OCI-M1 (cell line): ENCODE measurements at places on chromosomes 13 and 19.

GRCh38 chr13:20106742-20107141 is 54.1 kb downstream of the GJA3 start:
- DNase-seq, result peak; percentile 27

- DNase-seq, result peak; percentile 81
Observed at GRCh38 chr19:42075364-42075615, 676 bp upstream of the ZNF574 start.

DNA sequence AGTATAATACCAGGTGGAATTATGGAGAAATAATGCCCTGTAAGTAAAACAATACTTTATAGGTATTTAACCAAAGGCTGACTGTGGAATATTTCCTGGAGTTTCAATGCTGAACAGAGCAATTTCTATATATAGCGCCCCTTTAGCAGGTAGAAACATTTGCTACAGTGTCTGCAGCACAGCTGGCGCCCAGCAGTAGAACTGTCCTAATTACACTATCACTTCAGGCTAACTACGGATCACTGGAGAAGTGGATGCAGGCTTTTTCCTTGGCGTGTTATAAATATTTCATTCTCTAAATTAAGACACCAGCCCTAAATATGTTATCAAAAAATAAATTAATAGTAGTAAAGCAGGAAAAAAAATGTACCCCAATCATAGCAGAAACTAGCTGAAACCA is 3.1 kb downstream of the SHISA2 start:
- DNase-seq, result no peak

DNA sequence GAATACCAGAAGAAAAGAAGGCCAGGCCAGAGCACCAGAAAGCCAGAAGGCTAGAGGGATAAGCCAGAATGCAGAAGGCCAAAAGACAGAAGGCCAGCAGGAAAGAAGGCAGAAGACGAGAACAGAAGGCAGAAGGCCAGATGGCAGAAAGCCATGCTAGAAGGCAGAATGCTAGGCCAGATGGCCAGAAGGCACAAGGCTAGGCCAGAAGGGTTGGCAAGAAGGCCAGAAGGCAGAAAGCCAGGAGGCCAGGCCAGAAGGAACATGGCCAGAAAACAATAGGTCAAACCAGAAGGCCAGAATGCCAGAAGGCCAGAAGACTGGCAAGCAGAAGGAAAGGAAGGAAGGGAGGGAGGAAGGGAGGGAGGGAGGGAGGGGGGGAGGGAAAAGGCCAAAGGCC is 188.8 kb downstream of the TUBA3C start:
- no peak for DNase-seq

- no peak for DNase-seq
Observed at GRCh38 chr19:42245231-42245630, 2.8 kb upstream of the GSK3A start.

DNA sequence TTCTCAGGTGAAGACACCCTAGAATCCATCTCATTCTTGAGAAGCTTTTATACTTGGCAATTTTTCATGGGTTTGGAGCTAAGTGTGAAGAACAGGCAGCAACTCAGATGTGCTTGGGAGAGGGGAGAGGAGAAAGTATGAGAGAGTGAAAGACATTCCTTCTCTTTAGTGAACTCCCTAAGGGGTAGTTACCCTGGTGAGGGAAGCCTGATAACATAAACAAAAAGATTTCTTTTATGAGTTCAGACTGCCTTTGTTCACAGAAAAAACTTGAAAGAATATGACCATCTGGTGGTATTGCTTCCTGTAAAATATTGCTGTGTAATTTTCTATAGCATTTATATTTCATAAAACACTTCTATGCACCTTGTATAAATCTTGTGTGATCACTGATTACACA is at the start of gene STOML3:
Gene STOML3 (minus strand): TSS at position 139 of the 400 bp plus-strand sequence. CDS start 110 bp downstream, at position 29.
- DNase-seq, result peak; percentile 31

- DNase-seq, result no peak
Observed at GRCh38 chr13:44230736-44231135, 142.9 kb upstream of the SERP2 start.

DNA sequence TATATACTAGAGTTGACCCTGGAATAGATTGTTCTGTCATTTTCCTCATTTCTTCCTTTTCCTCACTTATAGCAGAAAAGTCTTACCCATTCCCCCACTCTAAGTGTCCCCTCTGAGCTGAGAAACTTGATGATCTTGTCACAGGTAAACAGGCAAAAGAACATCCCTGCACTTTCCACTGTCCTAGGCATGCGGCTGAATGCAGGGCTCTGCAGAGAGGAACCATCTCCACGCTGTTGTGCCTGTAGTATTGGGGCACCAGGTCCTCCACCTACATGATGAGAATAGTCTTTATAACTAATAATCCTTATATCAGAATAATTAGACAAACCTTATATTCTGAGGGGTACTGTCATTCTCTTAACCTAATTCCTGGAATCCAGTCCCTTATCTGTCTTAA is 211.3 kb downstream of the RBM26 start:
- no peak for DNase-seq

- no peak for DNase-seq
Observed at GRCh38 chr13:93227280-93227877, 772 bp downstream of the GPC6 start.

- no peak for DNase-seq
Observed at GRCh38 chr19:30076101-30076551, 134.1 kb downstream of the URI1 start.

DNA sequence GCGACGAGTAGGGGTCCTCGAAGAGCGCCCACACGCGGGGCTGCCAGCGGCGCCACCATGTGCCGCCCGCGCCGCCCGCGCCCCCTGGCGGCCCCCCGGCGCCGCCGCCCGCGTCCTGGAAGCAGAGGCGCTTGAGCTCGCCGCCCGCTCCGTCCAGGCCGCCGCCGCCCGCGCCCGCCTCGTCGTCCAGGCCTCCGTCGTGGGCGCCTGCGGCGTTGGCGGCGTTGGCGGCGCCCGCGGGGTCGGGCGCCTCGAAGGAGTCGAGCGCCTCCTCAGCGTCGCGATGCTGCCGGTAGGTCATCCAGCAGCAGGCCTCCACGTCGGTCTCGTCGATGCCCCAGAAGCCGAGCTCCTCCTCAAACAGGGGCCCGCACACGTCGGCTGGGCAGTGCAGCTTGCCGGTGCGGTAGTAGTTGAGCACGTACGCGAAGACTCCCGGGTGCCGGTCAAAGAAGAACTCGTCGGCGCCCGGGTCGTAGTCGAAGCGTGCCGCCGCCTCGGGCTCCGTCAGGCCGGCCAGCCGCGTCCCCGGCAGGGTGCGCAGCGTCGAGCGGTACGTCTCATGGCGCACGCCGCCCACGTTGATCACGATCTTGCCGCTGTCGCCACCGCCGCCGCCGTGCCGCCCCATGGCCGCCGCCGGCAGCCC is 829 bp downstream of the KCNC3 start:
- DNase-seq, result no peak

- no peak for DNase-seq
Observed at GRCh38 chr13:111131611-111132010, 16.5 kb downstream of the ARHGEF7 start.

- peak; percentile 95 for DNase-seq
Observed at GRCh38 chr19:10270180-10270615, 722 bp upstream of the ICAM1 start.
